Adrenal gland (tissue), 19 donors: ENCODE measurements at places on chromosomes 3 and 15. TPM values are rescaled to one million over a fixed set of nuclear protein-coding genes. Genes with fewer than 3 reads are reported as not detected.

DNA sequence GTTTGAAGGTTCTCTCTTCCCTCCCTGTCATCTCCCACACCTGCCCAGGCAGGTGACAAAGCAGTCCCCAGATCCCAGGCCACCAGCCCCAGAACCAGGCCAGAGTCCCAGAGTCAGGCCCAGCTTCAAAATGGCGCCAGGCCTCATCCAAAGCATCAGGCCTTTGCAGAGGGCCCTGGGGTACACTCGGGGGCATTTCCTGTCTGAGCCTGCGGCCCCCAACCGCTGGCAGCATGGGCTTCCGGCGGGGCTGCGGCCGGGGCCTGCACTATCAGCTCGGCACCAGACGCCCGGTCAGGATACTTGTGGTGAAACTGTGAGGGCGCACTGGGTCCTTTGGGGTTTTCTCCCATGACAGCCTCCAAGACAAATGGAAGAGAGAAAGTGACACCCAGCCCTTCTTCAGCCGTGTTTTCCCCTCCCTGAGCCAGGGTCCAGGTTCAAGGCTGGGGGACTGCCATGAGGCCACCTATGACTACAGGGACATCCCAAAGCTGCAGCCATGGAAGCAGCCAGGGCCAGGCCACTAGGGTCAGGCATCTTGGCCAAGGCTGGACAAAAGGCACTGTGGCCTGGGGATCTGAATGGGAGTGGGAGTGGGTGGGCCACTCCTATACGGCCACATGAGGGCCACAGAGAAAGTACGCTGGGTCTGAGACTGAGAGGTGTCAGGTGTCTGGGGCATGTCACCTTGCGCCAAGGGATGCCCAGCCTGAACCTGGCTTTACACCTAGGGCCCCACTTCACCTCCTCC lies 33.9 kb downstream of the RPN1 start:
- peak overlapping the region; percentile 68 for H3K27ac ChIP-seq
- peaks cover 15% of the 10 kb centered on the region for H3K4me1 ChIP-seq
- no peak for DNase-seq
- no peaks in the 10 kb centered on the region for H3K27me3 ChIP-seq

IL20RB gene
- 1.3 TPM for total RNA-seq

RTP3 gene
- not detected for total RNA-seq

- H3K36me3 ChIP-seq: no peaks in the 10 kb centered on the region
- peaks cover 8% of the 10 kb centered on the region for H3K4me1 ChIP-seq
- no peak for DNase-seq
- H3K27ac ChIP-seq: no peak overlapping the region
- H3K4me3 ChIP-seq: no peak overlapping the region
Observed at GRCh38 chr3:72384602-72385001, 463.6 kb downstream of the SHQ1 start.

- no peak for DNase-seq
- H3K4me3 ChIP-seq: no peak overlapping the region
- no peaks in the 10 kb centered on the region for H3K27me3 ChIP-seq
- H3K36me3 ChIP-seq: no peaks in the 10 kb centered on the region
Observed at GRCh38 chr15:23073890-23074646, 34.7 kb upstream of the TUBGCP5 start.

- H3K27me3 ChIP-seq: no peaks in the 10 kb centered on the region
- no peak overlapping the region for H3K4me3 ChIP-seq
- H3K4me1 ChIP-seq: no peaks in the 10 kb centered on the region
Observed at GRCh38 chr3:98980915-98981596, 79.6 kb upstream of the DCBLD2 start.

- no peaks in the 10 kb centered on the region for H3K27me3 ChIP-seq
- H3K4me3 ChIP-seq: no peak overlapping the region
- H3K36me3 ChIP-seq: no peaks in the 10 kb centered on the region
- no peak for DNase-seq
- no peaks in the 10 kb centered on the region for H3K4me1 ChIP-seq
Observed at GRCh38 chr3:122080207-122080587, 25.0 kb downstream of the CD86 start.

DNA sequence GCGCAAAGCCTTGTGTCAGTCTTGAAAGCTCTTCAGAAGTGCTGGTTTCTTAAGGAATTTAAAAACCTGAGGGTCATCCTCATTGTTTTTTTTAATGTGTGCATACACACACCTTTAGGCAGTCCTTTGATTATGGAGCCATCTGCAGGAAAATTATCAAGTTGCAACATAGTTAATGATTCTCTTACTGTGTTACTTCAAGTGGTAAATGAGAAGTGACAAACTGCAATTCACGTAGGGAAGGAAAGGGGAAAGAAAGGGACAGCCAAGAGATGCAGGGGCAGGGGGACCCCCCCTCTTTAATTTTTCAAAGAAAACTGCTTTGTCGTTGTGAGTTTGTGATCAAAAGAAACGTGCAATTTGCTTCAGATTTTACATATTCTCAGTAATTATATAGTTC lies 162.4 kb upstream of the CGNL1 start:
- H3K4me1 ChIP-seq: peaks cover 7% of the 10 kb centered on the region
- H3K27me3 ChIP-seq: no peaks in the 10 kb centered on the region
- no peak overlapping the region for H3K4me3 ChIP-seq
- no peak for DNase-seq
- H3K27ac ChIP-seq: no peak overlapping the region

GRCh38 chr3:37935756-37936666 lies 54.6 kb upstream of the VILL start:
- H3K27ac ChIP-seq: no peak overlapping the region
- peaks cover 5% of the 10 kb centered on the region for H3K4me1 ChIP-seq
- H3K4me3 ChIP-seq: no peak overlapping the region
- DNase-seq: no peak

DNA sequence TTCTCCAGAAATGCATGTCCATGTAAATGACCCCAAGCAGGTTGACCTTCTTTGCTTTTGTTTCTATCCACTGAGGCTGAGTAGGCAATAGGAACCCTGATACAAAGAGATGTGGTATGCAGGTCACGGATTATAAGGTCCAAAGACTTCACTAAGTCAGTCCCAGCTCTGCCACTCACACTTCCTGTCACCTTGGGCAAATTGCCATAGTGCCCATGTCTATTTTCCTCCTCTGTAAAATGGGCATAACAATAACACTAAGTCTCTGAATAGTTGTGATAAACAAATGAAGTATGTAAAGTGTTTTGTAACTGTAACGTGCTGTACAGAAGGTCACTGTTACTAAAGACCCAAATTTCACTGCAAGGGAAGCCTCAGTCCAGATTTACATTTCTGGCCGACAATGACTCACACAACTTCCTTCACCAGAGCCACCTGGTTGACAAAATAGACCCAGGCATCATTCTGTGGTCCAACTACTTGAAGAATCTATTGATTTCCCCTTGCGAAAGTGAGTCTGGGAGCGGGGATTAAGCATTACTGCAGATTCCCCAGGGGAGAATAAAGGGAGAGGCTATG lies 175.4 kb upstream of the LPP start:
- H3K36me3 ChIP-seq: no peaks in the 10 kb centered on the region
- no peak for DNase-seq
- H3K4me1 ChIP-seq: peaks cover 4% of the 10 kb centered on the region
- H3K27ac ChIP-seq: no peak overlapping the region

STARD9 gene
- total RNA-seq: 5.2 TPM

DNA sequence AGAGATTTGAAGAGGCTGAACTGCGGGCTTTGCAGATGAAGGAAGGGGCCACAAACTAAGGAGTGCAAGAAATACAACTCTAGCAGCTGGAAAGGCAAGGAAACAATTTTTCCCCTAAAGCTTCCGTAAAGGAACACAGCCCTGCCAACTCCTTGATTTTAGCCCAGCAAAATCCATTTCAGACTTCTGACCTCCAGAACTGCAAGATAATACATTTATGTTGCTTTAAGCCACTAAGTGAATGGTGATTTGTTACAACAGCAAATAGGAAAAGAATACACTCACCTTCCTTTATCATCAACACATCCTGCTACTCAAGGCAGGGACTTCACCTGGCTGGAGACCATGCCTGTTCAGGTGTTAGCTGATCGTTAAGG lies 119.3 kb upstream of the NR2E3 start:
- H3K27ac ChIP-seq: no peak overlapping the region
- H3K4me3 ChIP-seq: no peak overlapping the region
- no peaks in the 10 kb centered on the region for H3K4me1 ChIP-seq
- no peaks in the 10 kb centered on the region for H3K27me3 ChIP-seq
- no peaks in the 10 kb centered on the region for H3K36me3 ChIP-seq

- H3K27ac ChIP-seq: no peak overlapping the region
- H3K4me3 ChIP-seq: no peak overlapping the region
- no peaks in the 10 kb centered on the region for H3K36me3 ChIP-seq
- H3K27me3 ChIP-seq: no peaks in the 10 kb centered on the region
Observed at GRCh38 chr15:95405447-95405846, 925.1 kb upstream of the NR2F2 start.

ERICH6 gene
- total RNA-seq: not detected

TMEM108 gene
- 17.1 TPM for total RNA-seq

MELTF gene
- 0.48 TPM for total RNA-seq

ACTRT3 gene
- total RNA-seq: 1.8 TPM

C3orf85 gene
- not detected for total RNA-seq

DNA sequence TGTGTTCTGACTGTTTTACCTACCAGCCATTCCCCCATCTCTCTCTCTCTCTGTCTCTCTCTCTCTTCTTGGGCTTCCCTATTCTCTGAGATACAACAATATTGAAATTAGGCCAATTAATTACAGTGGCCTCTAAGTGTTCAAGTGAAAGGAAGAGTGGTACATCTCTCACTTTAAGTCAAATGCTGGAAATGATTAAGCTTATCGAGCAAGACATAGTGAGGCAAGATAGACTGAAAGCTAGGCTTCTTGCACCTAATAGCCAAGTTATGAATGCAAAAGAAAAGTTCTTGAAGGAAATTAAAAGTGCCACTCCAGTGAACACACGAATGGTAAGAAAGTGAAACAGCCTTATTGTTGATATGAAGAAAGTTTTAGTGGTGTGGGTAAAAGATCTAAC lies 21.3 kb downstream of the SNRK start:
- no peaks in the 10 kb centered on the region for H3K36me3 ChIP-seq
- H3K4me3 ChIP-seq: no peak overlapping the region
- peaks cover 8% of the 10 kb centered on the region for H3K4me1 ChIP-seq

STAB1 gene
- 340 TPM for total RNA-seq

DNA sequence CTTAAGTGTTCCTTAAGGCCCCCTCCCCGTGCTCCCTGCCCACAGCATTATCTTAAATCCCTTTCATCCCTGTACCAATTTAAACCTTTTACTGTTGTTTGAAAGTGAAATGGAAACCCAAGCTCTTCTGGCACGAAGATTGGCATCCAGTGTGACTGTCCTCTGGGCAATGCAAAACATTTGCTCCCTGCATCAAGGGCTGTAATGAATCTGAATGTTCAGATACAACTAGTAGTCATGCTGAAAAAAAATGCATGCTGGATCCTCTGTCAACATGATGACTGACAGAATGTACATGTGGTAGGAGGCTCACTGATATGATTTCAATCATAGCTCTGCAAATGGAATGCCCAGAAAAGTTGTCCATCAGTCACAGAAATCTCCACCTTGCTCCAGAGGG lies 8.1 kb upstream of the CDIN1 start:
- no peak overlapping the region for H3K4me3 ChIP-seq
- peaks cover 13% of the 10 kb centered on the region for H3K4me1 ChIP-seq
- H3K36me3 ChIP-seq: no peaks in the 10 kb centered on the region
- no peak for DNase-seq

DNA sequence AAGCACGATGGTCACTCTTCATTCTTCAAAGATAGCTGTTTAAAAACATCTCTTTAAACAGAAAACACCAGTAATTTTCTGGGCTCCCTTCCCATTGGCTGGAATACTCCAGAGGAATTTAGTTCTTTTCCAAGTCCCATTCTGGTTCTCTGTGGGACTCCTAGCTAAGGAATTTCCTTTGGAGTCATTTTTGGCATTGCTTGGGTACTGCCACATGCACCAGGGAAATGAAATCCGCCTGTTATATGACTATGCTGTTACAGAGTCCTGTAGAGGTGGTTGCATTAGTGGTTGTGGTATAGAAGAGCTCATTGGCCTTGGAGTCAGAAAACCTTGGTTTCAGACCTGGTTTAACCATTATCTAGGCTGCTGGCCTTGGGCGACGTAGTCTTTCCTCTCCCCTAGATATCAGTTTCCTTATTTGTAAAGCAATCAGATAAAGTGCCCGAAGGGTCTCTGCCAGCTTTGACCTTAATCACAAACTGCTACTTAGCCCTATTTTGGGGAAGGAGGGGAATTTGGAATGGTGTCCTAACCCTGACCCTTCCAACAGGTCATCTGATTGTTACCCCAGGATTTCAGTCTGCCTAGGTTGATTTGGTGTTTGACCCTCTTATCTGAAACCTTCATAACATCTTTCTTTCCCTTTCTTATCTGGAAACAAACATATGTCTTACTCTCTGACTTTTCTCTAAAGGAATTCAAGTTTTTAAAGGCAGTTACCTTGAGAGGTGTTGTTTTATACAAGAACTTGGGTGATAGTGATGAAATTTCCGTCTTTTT lies 13.4 kb downstream of the RTP1 start:
- H3K36me3 ChIP-seq: no peaks in the 10 kb centered on the region
- no peak overlapping the region for H3K4me3 ChIP-seq
- H3K4me1 ChIP-seq: peaks cover 8% of the 10 kb centered on the region
- no peak overlapping the region for H3K27ac ChIP-seq

- peaks cover 20% of the 10 kb centered on the region for H3K4me1 ChIP-seq
- peak; percentile 55 for DNase-seq
- H3K4me3 ChIP-seq: no peak overlapping the region
Observed at GRCh38 chr3:139937674-139938279, 2.8 kb downstream of the CLSTN2 start.

GRCh38 chr15:99749386-99749785 lies 16.1 kb upstream of the LYSMD4 start:
- H3K27ac ChIP-seq: no peak overlapping the region
- no peaks in the 10 kb centered on the region for H3K36me3 ChIP-seq
- no peak overlapping the region for H3K4me3 ChIP-seq
- H3K4me1 ChIP-seq: no peaks in the 10 kb centered on the region
- H3K27me3 ChIP-seq: no peaks in the 10 kb centered on the region
- no peak for DNase-seq

DNA sequence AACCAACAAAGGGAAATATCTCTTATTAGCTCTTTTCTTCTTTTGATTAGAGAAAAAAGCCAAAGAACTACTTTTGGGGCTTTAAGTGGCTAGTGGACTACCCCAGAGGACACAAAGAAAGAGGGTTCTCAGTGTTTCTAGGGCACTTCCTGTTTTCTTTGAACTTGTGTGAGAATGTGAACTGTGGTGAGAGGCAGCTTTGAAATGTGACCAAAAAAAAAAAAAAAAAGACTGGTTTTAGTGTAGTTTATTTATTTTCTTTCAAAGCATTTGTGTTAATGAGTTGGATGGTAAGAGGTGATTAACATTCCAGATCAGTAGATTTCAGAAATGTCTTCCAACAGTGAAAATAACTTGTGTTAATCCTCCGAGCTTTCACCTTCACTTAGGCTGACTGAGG lies 32.4 kb downstream of the SELENOT start:
- no peaks in the 10 kb centered on the region for H3K27me3 ChIP-seq
- H3K4me1 ChIP-seq: no peaks in the 10 kb centered on the region
- H3K27ac ChIP-seq: no peak overlapping the region
- no peak for DNase-seq
- no peak overlapping the region for H3K4me3 ChIP-seq

CHD2 gene
- total RNA-seq: 41.3 TPM
